ENCODE measurements at places on chromosomes 1 and 21.

GRCh38 chr1:80462006-80462405 lies 1338.7 kb upstream of the ADGRL2 start:
- DNase-seq = no peak

DNA sequence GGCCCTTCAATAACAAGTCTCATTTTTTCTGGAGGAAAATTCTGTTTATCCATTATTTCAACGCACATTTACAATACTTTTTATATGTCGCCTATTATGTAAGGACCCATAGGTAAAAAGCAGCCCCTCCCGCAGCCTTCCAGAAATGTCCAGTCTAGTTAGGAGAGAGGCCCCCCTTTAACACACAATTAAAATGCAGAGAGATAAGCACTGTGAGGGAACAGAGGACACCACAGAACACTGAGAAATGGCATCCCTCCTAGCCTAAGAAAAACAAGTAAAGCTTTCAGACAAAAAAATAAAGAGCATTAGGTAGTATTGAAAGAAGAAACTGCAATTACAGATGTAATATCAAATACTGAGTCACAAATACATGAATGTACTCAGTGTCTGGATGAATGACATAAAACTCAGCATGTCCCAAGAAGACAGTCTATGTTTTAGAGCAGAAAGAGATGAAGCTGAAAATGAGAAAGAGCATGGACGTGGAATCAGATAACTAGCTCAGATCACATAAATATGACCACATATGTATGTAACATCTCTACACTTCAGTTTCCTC lies 62.9 kb downstream of the DAB1 start:
- no peak for DNase-seq

GRCh38 chr21:44709426-44710293 lies 1.7 kb downstream of the TSPEAR start:
- DNase-seq = peak; percentile 67

DNA sequence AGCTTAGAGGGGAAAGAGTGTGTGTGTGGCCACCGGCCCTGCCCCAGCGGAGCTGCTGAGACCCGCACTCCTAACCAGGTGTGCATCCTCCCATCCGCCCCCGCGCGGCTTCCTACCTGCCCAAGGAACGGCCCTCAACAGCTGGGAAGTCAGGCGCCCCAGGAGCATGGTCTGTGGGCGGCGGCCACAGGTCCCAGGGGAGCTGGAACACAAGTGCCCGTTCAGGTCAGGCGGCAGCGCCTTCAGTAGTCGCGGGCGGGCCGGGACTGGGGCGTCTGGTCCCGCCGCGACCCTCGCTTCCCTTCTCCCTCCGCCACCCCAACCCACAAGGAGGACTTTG lies 448 bp downstream of the AURKAIP1 start:
- no peak for DNase-seq

DNA sequence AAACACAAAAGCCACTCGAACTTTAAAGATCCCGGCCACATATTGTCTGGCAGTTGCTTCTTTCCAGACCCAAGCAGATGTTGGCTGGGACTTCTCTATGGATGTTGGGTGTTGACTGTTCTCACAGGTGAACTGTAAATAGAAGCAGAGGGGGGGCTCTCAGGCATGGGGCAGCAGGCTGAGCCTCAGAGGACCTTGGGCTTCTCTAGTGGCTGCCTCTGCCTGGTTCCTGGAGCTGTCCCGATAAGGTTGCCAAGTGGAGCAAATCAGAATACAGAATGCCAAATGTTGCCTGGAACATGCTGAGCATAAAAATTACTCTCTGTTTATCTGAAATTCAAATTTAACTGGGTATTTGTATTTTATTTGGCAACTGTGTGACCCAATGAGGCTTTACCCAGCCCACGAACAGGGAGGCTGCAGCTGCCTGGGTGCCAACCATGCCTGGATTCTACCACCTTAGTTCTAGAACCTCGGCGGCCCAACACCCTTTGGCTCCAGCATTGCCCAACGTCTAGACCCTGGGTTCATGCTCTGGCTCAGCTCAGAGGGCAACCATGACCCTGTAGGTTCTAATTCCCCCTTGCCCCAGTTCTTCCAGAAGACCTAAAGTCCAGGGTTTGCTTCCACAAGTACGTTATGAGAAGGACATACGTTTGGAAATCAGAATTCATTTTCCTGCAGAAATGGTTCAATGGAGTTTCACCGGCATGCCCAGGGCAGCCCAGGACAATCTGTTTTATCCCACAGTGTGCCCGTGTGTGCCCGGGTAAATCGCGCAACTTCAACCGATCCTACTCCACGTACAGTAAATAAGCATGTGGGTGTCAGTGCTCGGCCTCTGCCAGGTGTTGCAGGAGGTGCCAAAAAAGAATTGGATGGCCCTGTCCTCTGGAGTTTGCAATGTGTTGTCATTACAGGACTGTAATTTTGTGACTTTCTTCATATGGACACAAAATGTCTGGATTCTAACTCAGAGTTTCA lies 5.4 kb upstream of the SLC45A1 start:
- no peak for DNase-seq

GRCh38 chr21:38448671-38449385 lies 49.4 kb downstream of the ERG start:
- no peak for DNase-seq

DNA sequence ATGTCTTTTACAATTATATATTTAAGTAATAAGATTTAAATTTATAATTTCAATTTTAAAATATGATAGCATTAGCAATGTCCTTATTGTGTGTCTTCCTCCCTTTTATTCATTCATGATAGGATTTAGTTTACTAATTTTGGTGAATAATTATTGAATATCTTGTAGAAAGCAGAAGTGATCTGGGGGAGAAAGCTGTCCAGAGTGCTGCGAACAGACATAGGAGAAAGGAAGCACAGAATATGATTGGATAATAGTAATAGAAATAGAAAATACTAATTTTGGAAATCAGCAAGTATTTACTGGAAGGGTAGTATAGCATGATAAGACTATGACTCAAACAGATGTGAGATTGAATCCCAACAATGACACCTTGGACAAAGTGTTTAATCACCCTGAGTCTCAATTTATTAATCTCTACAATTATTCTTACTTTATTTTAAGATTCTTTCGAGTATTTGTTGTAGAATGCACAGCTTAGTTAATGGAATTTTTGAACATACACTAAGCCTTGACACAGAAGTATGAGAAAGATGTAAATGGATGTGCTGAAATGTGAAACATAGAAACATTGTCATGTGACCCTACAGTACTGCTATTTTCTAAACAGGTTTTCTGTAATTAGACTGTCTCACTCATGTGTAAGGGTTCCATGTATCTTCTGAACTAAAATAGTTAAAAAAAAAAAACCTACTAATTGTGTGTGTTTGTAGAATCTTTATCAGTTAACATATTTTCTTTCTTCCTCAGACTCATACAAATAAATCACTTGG lies 7.9 kb downstream of the SH3GLB1 start:
- DNase-seq = no peak

DNA sequence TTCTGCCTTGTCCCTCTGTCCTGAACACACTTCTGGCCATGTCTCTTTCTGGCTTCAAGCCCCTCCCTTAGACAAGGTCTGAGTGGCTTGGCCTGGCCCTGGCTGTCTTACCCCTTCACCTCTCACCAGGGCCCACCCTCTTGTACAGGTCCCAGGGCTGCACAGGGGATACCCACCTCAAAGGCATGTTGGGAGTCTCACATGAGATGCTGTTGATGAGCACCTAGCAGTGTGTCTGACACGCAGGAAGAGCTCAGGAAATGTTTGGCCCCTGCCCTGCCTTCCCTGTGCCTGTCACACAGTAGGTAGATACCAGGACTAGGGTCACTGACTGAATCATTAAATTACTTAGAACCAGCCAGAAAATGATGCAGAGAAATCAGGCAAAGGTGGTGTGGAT lies 16.6 kb downstream of the ZNF362 start:
- no peak for DNase-seq

DNA sequence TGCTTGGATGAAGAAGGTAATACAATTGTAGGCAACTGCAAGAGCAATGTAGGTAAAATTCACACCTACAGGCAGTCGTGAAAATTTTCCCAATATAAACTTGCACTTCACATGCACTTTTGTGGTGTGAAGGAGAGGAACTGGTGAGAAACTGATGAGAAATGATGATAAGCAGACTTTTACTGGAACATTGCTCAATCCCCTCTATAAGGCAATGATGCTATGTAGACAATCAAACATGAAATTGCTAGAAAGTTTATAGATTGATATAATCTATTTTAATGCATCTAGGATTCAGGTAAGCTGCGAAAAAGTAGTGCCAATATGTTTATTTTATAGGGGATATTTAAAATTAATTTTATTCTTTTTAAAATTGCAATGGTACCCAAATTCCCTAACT lies 802.2 kb downstream of the KCNT2 start:
- no peak for DNase-seq

- peak; percentile 49 for DNase-seq
These were observed 9.9 kb downstream of the KCNJ15 start for GRCh38 chr21:38266732-38267131.

GRCh38 chr1:243970077-243970476 lies 81.0 kb upstream of the ZBTB18 start:
- DNase-seq = no peak

GRCh38 chr1:1943834-1944570 lies 24.9 kb upstream of the TMEM52 start:
- DNase-seq = peak; percentile 27

GRCh38 chr1:30520476-30520875 lies 202.9 kb downstream of the MATN1 start:
- DNase-seq = no peak

DNA sequence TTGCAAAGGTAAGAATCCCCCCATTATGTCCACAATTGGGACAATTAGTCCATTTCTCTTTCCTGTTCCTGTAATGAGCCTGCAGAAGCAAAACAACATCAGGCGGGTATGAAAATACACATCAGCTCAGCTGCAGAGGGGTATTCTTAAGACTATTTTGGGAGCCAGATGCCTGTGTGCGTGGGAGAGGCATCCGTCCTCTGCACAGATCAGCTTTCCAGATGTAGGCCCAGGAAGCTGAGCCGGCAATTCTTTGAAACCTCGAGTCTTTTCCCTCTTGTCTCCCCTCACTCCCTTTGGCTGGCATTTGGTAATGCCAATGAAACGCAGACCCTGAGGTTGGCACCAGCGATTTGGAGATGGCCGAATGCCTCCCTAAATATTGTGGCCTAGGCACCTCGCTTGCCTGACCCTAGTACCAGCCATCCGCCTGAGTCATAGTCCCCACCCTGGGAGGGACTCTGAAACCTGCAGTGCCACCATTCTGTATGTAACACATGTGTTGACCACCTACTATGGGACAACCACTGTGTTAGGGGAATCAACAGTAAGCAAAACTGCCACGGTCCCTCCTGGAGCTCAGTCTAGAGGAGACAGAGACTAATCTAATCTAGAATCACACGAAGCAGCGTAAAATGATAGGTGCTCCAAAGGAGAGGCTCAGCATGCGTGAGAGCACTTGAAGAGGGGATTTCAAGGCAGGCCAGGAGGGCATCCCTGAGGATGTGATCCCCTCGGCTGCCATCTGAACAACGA lies 603.0 kb downstream of the MATN1 start:
- DNase-seq = no peak

DNA sequence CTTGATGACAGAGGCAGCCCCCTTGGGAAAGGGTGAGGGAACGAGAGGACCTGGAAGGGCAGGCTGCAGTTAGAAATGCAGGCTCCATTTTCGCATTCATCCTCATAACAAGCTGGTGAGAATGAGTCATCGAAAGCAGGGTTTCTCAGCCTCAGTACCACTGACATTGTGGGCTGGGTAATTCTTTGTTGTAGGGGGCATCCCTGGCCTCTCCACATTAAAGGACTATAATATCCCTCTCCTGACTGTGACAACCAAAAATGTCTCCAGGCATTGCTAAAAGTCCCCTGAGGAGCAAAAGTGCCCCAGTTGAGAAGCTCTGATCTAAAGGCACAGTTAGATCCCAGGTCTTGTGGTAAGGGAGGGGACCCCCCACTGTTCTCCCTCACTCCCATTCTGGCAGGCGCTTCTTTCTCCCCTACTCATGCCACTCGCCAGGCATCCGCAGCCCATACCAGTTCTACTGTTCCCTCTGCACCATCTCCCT lies 20.4 kb downstream of the KCNN3 start:
- DNase-seq = no peak

DNA sequence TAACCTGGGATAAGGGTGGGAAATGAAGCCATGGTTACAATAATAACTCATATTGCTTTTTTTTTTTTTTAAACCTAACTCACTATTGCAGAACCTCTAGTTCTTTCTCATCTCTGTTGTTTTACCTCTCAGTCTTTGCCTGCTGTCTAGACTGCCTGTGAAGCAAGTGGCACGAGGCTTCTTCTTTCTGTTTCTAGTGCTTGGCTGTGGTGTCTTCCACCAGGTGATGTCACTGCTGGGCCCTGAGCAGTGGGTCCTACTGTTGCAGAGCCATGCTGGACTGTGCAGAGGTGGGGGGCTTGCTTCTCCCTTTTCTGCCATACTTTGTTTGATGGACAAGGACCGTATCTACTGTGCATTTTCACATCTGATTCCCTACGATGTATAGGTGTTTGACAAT lies 51.7 kb downstream of the ZNF326 start:
- no peak for DNase-seq

- DNase-seq = peak; percentile 35
These were observed 2.7 kb downstream of the LRRC71 start for GRCh38 chr1:156922986-156923669.

DNA sequence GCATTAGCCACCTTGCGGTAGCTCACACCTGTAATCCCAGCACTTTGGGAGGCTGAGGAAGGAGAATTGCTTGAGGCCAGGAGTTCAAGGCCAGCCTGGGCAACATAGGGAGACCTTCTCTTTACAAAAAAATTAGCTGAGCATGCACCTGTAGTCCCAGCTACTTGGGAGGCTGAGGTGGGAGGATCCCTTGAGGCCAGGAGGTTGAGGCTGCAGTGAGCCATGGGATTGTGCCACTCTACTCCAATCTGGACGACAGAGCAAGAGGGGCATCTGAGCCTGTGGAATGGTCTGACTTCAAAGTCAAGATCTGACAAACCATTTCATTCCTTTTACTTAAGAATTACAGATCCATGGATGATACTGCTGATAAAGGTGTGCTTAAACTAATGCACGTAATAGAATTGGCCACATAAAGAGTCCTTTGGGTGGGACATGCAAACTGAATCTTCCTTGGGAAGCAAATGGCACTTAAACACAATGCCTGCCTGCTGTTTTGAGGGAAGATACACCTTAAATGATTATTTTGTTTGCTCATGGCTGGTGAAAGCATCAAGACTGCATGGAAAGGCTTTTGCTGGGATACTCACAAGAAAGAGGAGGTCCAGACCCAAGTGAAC lies 2.5 kb upstream of the TMEM201 start:
- no peak for DNase-seq

- no peak for DNase-seq
These were observed 24.6 kb downstream of the B3GALT5 start for GRCh38 chr21:39637197-39637970.

- no peak for DNase-seq
These were observed 26.1 kb upstream of the SMIM12 start for GRCh38 chr1:34885405-34886247.
